ENCODE measurements at places on chromosomes 5 and 9.

DNA sequence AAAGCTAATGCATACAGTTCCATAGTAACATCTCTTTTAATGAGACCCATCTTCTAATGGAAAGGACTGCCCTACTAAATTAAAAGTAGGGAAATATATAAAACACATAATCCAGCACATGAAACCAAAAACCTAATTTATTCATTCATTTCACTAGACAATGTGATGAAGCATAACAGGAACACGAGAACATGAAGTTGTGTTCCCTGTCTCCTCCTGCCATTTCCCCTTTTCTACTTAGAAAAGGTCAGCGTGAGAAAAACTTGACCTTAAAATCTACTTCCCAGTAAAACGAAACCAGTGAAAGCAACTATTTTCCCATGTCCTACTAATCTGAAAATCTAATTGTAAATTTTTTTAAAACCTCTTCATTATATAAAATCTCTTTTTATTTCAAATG, 847.5 kb downstream of the TLE1 start:
- DNase-seq: no peak

DNA sequence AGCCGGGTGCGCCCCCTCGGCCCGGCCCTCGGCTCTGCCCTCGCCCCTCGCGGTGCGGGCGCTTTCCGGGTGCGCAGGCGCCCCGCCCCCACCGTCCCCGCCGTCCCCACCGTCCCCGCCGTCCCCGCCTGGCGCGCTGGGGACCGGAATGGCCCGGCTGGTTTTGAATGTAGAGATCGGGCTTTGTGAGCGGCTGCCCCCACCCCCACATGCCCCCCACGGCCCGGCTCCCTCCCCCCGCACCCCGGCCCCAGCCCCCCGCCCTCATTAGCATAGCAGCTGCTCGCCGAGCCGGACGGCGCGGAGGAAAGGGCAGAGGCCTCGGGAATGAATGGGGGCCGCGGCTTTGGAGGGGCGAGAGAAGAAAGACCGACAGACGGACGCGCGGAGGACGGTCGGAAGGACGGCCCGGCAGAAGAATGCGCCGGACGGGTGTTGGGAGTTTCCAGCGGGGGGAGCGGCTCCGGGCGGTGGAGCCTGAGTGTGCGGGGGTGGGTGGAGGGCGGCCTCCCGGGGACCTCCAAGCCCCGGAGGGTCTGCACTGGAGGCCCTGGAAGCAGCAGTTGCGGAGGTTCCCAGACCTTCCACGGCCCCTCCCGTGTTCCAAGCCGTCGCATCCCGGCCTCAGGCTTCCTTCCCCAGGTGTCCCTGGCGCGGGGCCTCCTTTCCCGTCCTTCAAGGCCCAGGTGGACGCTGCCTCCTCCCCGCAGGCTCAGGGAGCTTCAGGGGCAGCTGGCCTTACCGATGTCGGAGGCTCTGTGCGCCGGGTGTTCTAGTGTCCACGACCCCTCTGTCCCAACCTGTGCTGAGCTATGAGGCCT, 6.0 kb downstream of the NRARP start:
- no peak for DNase-seq

GRCh38 chr5:143737062-143737461, 74.9 kb upstream of the HMHB1 start:
- DNase-seq: no peak

DNA sequence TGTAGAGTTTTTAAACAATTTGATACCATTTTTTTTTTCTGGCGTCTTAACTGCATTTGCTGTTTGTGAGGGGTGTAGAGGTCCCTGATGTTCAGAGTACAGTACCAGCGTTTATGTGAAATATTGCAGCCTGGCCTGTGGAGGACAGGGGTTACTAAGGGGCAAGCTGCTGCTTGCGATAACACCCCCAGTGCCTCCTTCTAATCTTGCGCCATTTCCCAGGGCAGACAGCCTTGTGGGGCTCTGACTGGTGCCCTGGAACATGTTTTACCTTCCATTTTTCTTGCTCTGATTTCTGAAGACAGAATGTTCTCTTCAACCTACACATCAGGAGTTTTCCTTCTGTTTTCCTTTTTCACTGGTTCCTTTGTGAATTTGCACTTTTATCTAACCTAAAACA, 142.9 kb downstream of the DOCK8 start:
- DNase-seq: no peak

GRCh38 chr5:135628771-135629563, 50.2 kb upstream of the CXCL14 start:
- no peak for DNase-seq

- peak; percentile 73 for DNase-seq
These were observed 24.4 kb downstream of the FAM163B start for GRCh38 chr9:133584559-133585476.

GRCh38 chr9:70949239-70949638, 172.2 kb downstream of the TRPM3 start:
- DNase-seq: no peak

- DNase-seq: no peak
These were observed 363.9 kb upstream of the MEF2C start for GRCh38 chr5:89246864-89247263.

DNA sequence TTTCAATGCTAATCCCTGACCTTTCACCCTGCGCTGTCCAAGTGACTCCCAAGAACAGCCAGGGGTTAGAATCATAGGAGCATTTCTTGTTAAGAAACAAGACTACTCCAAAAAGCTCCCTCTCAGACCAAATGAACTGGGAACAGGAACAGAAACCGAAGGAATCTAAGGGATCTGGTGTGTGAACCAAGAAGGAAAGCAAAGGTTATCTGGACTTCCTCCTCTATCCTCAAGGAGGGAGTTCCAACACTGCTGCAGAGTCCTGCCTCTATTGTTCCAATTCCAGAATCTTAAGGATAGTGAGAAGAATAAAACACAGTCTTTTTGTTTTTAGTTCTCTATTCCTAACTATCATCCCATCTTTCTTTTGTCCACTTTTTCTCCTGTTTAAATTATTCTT, 87.2 kb downstream of the EPB41L4A start:
- no peak for DNase-seq

DNA sequence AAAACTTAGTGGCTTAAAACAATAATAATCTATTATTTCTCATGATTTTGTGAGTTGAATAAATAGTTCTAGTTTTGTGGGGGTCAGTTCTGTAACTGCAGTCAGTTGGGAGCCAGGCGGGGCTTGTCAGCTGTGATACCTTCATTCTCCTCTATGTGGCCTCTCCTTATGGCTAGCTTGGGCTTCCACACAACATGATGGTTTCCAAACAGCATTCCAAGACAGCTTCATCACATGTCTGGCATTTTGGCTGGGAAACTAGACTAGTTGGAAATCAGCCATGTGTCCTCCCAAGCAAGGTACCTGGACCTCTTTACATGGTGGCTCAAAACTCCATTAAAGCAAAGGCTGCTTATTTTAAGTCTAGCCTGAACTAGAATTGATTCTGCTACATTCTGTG, 61.4 kb upstream of the RANBP3L start:
- no peak for DNase-seq

GRCh38 chr9:17614250-17614649, 35.4 kb downstream of the SH3GL2 start:
- no peak for DNase-seq

GRCh38 chr9:107650995-107651394, 161.4 kb upstream of the KLF4 start:
- no peak for DNase-seq

DNA sequence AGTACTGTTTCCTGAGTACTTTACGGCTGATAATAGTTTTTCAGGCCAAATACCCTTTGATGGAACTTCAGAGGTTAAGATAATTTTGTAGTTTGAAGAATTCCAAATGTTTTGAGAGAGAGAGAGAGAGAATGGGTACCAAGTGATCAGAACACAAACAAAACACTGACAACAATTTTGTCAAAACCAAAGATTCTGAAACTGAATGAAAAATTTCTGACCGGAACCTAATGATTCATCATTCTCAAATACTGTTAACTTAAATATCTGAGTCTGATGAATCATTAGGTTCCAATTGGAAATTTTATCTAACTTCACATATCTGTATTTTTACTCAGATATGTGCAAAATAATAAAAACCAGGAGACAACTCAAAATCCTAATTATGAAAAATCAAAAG, 4.0 kb downstream of the LMBRD2 start:
- DNase-seq: no peak

GRCh38 chr5:74670396-74671038, 14.5 kb upstream of the HEXB start:
- DNase-seq: no peak

GRCh38 chr5:76602094-76602726, 21.0 kb downstream of the F2RL2 start:
- DNase-seq: no peak

DNA sequence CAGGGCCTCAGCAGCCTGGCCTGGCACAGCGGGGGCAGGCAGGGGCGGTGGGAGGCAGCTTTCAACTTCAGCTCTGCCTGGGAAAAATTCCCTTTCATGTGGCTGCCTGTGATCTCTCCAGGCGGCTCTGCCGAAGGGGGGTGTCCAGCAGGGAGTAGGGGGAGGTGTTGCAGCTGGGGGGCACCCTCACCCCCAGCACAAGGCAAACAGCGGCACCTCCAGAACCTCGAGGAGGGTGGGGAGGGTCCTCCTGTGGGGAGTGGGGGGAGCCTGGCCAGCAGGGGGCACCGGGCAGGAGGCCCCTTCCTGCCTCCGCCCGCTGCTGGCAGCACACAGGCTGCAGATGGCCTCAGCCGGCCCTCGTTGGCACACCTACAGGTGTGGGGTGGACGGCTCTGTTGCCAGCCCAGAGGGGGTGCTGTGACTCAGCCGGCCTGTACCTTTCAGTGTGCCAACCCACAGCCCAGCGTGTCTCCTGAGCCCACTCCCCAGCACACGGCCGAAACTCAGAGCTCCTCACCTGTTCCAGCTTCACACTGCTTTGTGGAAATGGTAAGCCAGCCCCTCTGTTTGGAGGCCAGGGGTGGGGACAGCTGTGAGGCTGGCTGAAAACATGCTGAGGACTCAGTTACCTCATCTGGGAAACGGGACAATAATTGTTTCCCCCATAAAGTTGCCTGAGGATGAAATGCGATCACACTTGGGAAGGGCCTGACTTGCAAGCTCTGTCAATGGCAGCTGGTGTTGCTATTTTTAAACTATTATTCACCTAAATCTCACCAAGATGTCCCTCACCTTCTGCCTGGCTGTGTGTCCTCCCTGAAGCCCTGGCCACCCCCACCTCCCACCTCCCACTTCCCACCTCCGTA, 37.0 kb downstream of the CXXC5 start:
- DNase-seq: peak; percentile 38

- DNase-seq: no peak
These were observed 190.3 kb downstream of the GOLPH3 start for GRCh38 chr5:31983851-31984250.

DNA sequence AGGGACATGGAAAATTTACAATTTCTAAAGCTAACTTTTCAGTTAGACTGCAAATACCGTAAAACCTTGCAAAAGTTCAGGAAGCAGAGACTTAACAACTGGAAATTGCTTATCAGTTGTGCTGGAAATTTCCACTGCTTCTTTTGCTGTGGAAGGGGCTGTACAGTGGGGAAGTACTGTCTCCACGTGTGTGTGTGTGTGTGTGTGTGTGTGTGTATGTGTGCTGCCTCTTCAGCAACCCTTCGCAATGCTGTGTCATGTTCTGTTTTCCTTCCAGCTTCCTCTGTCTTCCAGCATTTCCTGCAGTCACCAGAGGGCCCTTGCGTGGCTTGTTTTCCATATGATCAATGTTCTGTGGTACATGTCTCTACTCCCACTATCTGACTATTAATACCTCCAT, 87.5 kb upstream of the RANBP3L start:
- no peak for DNase-seq

DNA sequence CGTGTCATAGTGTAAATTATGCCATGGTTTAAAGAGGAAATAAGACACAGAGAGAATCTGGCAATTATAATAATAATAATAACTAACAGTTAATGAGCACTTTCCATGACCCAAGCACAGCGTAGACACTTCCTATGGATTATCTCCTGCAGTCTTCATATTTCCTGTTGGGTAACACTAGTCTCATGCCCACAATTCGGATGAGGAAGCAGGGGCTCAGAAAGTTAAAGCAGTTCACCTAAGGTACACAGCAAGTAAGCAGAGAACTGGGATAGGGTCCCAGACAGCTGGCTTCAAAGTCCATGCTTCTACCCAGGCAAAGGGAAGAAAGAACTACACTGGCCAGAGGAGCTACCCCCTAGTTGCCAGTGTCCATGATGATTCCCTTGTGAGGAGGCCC, 27.9 kb upstream of the TGFBI start:
- no peak for DNase-seq

DNA sequence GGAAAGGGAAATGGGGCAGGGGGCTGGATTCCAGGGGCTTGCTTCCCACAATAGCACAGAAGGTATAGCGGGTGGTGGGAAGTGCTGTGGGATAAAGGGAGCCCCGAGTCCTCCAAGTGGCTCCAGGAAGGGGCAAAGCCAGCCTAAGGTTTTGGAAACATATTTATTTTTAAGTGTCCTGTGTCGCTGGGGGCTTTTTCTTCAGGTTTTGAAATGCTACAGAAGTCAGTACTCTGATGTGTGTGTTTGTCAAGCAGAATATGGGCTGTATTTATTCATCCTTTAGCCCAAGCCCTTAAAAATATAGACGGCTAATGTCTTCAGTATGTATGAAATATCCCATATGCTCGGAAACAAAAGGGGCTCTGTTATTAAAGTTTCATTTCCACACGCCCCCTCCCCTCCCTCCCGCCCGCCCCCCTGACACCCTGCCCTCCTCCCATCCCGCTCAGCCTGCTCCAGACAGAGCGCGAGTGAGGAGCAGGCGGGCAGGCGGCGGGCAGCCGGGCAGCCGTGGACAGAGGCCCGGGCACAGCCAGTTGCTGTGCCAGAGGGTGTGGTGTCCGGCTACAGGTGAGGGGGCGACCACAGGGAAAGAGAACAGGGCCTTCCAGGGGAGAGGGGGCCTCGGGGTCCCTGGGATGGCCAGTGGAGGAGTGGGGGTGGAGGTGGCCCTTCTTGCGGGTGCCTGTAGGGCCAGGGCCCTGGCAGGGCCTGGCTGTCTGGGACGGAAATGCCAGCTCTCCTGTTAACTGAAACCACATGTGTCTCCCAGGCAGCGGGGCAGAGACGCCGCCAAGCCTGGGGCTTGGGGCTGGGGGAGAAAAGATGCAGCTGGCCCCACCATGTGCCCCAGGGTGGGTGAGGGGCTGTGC, 39.6 kb upstream of the SYNPO start:
- DNase-seq: no peak

DNA sequence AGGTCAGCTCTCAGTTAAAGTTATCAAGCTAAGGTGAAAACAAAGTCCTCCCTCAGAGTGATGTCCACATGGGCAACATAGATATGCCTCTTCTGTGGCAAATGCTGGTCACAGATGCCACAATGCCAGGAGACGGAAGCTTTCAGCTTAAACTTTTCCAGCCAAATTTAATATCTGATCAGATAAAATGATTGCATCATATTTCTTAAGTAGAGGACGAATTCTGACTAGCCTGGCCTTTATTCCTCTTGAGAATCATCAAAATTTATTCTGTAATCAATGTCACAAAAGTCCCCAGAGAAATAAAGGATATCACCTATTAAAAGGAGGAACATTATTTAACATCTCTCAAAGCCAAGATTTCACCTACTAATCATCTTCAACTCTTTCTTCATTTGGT, 161.9 kb downstream of the MARCHF11 start:
- no peak for DNase-seq
